ENCODE measurements at places on chromosomes 6 and 20.

- peak; percentile 81 for DNase-seq
These were observed 24.7 kb upstream of the PYGB start for GRCh38 chr20:25223179-25223661.

- DNase-seq, result no peak
These were observed 67.4 kb downstream of the GMPR start for GRCh38 chr6:16305788-16306187.

DNA sequence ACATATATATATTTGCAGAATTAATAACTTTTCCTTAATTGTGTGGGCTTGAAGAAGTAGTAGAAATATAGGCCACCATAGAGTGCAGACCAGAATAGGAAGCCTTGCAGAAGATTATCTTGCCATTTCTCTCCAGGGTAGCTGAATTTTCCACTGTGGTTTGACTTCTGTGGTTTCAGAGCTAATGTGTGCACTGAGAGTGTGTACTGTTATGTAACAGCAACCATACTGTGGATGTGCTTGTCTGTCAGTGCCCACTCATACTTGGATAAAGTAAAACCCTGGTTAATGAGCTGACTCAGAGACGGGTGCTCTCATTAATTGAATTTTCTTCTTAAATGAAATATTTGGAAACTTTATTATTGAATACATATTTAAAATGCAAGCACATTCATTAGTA is 57.2 kb downstream of the CEP43 start:
- DNase-seq, result no peak

DNA sequence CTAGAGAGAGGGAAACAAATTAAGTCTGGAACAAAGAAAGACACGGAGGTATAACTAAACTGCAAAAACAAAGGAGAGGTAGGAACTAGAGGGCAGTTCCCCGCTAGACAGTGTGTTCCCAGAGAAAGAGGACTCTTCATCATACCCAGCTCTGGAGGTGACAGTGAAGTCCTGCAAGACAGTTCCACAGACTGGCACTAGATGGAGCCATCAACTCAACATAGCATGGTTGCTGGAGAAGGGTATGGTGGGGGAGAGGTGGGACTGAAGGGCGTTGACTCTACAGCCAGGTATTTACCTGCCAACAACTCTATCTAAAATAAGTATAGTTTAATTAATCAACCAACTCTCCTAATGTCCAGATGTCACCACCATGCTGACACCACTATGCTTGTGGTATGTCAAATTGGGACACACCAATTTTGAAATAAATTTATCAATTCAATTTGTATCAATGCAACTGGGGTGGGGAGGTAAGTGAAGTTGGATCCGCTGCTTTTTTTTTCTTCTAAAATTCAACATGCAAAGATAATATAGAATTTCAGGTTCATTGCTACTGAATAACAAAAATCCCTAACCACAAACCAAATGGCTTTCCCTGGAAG is 9.7 kb downstream of the BACH2 start:
- peak; percentile 15 for DNase-seq

GRCh38 chr6:7811441-7811840 is 85.5 kb downstream of the BMP6 start:
- DNase-seq, result no peak

DNA sequence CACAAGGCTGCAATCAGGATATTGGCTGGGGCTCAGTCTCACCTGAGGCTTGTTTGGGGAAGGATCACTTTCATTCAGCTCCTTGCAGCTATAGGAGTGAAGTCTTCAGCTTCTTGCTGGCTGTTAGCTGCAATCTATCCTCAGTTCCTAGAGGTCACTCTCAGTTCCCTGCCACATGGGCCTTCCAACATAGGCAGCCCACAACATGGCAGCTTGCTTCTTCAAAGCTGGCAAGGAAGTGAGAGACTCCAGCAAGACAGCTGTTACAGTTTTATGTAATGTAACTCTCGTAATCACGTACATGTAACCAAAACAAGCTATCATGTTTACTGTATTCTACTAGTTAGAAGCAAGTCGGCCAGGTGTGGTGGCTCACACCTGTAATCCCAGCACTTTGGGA is 226.9 kb downstream of the CDC5L start:
- DNase-seq, result no peak

DNA sequence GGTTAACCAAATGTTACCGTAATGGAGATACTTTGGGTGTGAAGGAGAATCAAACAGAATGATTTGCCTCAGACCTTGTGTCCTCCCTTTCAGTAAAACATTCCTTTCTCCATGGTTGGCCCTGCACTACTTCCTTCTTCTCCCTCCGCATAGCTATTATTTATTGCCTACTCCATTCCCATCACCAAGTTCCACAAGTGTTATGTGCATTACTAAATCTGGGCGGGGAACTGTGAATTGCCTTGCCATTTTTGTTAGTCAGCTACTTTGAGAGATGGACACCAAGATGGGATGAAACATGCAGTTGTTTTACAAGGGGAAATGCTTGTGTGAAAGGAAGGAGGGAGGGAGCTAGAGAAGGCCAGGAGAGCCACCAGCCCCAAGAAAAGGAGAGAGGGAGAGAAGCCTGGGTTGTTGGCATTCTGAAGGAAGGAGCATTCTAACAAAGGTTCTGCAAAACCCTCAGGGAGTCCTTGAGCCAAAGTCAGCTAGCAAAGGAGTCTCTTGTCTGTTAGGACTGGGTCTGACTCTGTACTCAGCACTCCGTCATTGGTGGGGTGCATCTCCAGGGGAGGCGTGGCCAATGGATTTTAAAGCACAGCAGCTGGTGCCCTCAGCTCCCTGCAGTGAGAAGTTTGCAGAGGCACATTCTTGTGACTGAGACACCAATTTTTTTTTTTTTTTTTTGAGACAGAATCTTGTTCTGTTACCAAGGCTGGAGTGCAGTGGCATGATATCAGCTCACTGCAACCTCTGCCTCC is 83.6 kb upstream of the CHD6 start:
- no peak for DNase-seq

GRCh38 chr6:4010689-4011090 is 68.2 kb downstream of the FAM217A start:
- DNase-seq, result no peak

GRCh38 chr20:32034581-32035425 is 17.2 kb upstream of the HCK start:
- DNase-seq, result no peak

Measured in SW 1271 (cell line).